ENCODE measurements at places on chromosomes 13 and 19.

GRCh38 chr19:40348961-40349507 lies 539 bp downstream of the PLD3 start:
- DNase-seq, result no peak

DNA sequence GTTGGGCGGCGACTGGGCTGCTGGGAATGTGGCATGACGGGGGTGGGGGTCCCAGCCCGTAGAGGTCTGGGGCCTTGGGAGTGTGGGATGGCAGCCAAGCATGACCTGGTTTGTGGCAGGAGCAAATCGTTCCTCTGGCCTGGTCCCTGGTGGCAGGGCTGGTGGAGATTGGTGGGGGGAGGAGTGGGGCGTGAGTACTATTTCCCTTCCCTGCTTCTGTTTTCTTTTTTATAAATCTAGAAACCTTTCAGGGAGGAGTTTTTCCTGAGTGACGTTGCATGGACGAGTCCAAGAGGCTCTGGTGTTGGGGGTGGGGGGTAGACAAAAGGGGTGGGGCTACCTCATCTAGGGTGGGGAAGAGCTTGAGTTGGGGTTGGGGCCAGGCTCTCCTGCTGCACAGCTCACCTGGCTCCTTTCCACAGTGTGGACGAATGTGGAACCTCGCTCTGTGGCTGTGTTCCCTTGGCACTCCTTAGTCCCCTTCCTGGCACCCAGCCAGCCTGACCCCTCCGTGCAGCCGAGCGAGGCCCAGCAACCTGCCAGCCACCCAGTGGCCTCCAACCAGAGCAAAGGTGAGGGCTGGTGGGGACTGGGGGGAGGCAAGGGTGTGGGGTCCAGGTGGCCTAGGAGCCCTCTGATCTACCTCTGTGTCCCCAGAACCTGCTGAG lies 15.4 kb upstream of the PRR19 start:
- DNase-seq, result no peak

DNA sequence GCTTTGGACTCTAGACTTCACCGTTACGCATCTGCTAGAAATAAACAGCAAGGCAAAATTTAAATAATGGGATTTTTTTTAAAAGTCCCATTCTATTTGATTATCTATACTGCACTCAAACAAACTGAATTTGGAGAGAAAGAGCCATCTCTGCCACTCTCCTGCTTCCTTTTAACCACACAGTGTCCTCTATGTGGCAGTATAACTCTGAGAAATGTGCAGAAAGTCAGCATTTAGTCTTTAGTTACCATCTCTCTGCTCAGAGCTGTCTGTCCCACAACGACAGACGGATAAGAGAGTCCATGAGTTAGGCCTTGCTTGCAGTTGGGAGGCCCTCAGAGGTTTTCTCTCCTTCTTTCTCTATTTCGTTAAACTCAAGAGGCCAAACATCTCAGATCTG lies 21.2 kb downstream of the CCNA1 start:
- no peak for DNase-seq

- no peak for DNase-seq
Observed at GRCh38 chr19:16337809-16338469, 13.3 kb downstream of the KLF2 start.

- DNase-seq, result no peak
Observed at GRCh38 chr13:40635315-40635995, 31.0 kb downstream of the FOXO1 start.
